Stimulated activated CD4-positive, alpha-beta T cell treated with anti-CD3 and anti-CD28 coated beads, Interleukin-4, amount 100 ng/mL, for 24 hours (primary cell): ENCODE measurements at places on chromosomes 13 and 19.

- DNase-seq: no peak
Measured at GRCh38 chr13:112103260-112103838, 36.4 kb downstream of the SOX1 start.

- no peak for DNase-seq
Measured at GRCh38 chr13:86862137-86862536, 809.0 kb upstream of the SLITRK5 start.

DNA sequence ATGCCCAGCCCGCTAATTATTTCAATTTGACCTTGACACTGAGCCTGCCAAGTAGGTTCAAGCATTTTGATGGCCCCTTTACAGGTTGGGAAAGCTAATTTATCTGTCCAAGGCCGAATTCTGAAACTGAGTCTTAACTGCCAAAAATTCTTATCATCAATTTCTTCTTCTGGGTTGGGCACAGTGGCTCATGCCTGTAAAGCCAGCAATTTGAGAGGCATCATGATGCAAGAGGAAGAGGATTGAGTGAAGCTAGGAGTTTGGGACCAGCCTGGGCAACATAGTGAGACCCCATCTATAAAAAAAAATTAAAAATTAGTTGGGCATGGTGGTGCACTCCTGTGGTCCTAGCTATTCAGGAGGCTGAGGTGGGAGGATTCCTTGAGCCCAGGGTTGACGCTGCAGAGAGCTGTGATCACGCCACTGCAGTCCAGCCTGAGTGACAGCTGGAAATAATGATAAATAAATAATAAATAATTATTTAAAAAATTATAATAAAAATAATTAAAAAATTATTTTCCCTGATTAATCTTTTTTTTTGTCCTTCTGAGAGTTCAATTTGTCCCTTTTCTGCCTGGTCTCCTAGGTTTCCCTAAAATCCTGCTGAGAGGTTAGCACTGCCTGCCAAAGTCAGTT, 1.3 kb upstream of the LDLR start:
- no peak for DNase-seq

DNA sequence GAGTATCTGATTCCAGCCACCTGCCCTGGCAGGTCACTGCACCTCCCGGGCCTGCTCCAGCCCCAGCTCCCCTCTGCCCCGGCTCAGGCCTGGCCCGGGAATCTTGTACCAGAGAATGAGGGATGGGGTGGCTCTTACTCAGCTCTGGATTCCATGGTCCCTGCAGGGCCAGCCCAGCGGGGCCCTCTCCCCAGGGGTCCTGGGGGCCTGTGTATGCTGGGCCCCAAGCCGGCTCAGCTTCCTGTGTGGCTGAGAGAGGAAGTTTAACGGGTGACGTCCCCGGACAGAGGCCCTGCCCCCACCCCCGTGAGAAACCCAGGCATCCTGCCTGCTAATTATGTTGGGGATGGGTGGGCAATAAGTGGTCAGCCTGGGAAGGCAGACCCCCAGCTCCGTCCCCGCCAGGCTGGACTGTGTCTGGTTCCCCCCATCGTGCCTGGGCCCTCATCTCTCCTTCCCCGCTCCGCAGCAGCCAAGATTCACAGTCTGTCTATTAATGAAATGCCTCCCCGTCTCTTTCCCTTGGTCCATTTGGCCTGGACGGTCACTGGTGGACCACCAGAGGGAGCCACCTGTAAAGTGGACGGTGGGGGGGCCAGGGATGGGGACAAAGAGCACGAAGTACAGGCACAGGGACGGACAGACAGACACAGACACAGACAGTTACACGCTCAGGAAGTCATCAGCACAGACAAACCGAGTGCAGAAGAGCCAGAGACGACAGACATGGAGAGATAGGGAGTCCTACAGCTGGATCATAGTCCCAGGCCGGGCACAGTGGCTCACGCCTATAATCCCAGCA, at the start of gene DENND1C:
TSS of gene DENND1C (minus strand) at position 247 of the 802 bp plus-strand sequence. CDS start at position 155, 92 bp downstream.
- peak; percentile 70 for DNase-seq

DNA sequence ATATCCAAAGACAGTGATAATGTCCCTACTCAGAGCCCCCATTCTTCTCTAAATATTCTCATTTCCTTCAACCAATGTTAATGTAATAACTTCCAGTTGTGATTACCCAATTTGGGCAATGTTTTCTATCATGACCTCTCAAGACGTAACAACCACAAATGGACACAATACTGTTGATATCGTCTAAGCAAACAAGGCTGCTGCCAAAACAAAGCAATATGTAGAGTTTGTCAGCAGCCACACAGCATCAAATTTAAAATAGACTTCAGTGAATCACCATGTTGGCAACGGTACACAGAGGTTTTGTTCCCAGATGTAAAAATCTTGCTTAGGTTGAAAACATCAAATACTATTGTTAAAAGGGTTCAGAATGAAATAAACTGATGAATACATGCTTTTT, 205.1 kb downstream of the DACH1 start:
- no peak for DNase-seq

GRCh38 chr19:4449639-4450028, 8.0 kb downstream of the UBXN6 start:
- DNase-seq: no peak

DNA sequence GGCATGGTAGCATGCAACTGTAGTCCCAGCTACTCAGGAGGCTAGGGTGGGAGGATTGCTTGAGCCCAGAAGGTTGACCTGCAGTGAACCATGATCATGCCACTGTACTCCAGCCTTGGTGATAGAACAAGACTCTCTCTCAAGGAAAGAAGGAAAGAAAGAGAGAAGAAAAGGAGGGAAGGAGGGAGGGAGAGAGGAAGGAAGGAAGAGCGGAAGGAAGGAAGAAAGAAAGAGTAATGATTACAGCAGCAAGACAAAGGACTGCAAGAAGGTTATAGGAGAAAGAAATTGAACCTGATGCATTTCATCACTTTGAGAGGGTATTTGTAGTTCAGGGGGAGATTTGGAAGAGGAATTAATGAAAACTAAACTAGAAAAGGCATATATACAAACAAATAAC, 155.7 kb downstream of the LACC1 start:
- DNase-seq: no peak

DNA sequence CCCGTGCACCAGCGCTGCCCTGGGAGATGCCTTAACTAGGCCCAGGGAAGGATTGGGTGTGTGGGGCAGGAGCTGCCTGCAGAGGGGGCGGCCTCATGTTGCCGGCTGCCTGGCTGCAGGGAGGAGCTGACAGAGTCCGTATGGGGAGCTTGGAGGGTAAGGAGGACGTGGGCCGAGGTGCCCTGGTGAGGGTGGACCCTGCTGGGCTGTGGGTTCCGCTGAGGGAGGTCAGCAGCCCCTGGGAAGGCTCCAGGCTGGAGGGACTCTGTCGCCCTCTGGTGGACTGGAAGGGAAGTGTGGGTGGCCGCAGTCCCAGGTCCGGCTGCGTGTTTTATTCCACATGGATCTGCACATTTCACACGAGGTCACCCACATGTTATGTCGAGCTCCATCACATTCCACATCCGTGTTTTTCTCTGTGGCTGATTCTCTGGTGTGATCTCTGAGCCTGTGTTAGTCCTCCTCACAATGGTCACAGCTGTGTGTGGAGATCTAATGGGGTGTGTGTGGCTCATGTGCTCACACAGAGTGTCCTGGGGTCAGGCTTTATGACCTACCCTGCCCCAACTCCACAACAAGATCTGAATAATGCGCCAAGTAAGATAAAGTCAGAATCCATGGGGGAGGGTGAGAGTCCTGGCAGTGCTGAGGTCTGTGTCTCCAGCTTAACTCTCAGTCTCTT, 1.8 kb upstream of the CEACAM8 start:
- DNase-seq: peak; percentile 41

DNA sequence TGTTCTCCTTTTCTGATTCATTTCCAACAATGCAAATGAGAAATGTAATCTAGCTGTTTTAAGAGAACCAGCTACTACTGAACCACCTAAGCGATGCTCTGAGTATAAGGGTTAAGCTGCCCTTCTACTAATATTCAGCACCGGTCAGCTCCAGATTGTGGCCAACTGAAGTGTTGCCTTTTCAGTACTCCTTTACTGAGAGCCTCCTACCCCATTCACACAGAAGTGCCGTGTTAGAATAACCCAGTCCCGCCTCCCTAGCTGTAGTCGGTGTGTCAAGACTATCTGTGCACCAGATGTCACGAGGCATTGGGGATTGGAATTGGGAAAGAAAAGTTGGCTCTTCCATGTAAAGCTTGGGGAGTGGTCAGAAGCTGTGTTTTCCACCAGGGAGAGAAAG, 45.4 kb downstream of the FAM124A start:
- no peak for DNase-seq

- DNase-seq: no peak
Measured at GRCh38 chr13:52345631-52346251, 60.2 kb downstream of the THSD1 start.

GRCh38 chr13:76499891-76500290, 386.3 kb downstream of the KCTD12 start:
- no peak for DNase-seq

GRCh38 chr19:56477429-56478338, 539 bp upstream of the ZNF667 start:
- DNase-seq: peak; percentile 39
